Naive B cell (primary cell): ENCODE measurements at places on chromosomes 13 and 19.

- no peak for DNase-seq
Observed at GRCh38 chr19:1977120-1977519, 36.1 kb downstream of the CSNK1G2 start.

DNA sequence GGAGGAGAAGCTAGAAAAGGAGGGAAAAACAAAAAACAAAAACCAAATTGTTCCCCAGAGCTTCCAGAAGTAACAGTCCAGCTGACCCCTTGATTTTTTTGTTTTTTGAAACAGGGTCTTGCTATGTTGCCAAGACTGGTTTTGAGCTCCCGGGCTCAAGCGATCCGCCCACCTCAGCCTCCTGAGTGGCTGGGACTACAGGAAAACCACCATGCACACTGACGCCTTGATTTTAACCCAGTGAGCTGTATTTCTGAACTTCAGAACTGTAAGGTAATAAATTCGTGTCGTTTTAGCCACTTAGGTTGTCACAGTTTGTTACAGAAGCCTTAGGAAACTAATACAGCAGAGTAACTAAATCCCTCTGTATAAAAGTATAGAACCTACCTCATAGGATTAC lies 1.1 kb upstream of the NEK3 start:
- no peak for DNase-seq

GRCh38 chr13:45315520-45316167 lies 25.3 kb downstream of the TPT1 start:
- no peak for DNase-seq

DNA sequence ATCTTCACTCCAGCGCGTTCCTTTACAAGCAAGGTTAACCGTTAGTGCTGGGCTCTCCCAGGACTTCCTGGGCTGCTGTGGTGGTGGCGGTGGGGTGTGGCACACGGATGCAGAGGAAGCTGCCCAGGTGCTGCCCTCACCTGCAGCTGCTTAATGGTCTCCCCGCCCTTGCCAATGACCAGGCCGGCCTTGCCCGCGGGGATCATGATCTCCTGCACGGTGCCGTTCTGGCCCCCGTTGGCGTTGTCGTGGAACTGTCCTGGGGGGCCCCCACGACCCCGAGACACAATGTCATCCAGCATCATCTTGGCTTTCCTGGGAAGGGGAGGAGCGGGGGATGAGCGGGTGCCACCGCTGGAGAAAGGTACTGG lies 6.1 kb downstream of the KHSRP start:
- DNase-seq = no peak

DNA sequence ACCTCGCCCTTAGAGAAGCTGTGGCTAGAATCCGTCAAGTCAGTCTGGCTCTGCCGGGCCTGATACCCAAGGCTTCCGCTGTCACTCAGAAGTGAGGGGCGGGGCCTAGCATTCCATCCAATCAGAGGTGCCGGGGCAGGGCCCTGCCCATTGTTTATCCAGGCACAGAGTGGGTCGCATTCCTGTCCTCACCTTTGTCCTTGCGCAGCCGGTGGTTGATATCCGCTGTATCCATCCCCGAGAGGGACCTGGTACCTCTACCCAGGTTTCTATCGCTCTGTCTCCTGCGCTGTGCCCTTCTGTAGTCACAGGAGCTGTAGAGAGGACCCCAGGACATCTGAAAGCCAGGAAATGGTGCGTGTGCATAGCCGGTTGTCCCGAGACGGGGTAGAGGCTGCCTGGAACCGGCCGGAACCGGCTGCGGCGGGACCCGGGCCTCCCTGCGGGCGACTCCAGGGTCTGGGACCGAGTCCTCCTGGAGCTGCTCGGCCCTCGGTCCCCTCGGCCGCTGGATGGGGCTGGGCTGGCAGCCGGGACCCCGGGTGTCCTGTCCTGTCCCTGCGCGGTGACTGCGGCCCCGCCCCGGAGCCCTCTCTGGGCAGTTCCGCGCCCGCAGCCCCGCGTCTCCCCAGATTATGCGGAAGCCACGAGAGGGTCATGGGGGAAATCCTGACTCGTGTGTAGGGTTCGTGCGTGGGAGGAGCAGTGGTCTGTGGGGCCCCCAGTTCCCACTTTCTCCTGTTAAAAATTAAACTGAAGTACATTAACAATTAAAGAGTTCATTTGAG lies at the start of gene ZNF763:
Gene ZNF763 (plus strand): TSS at position 183 of the 788 bp plus-strand sequence. CDS start 169 bp downstream, at position 352.
- peak; percentile 90 for DNase-seq

- no peak for DNase-seq
Observed at GRCh38 chr19:30731591-30731990, 359.4 kb downstream of the ZNF536 start.

DNA sequence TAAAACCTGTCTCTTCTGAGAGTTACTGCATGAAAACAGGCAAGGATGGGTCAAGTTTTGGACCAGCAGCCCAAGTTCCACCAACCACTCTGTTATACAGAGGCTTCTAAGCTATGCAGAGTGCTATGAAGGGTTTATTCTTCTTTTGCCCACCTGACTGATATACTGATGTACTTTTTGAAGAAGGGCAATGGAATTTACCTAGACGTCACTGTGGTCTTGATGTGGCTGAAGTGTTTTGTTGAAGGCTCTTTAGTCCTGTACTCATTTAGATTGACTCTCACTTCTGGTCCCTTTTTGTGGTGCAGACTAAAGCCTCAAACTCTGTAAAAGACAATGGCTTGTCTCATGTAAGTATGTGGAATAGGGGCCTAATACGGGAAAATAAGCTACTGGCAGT lies 92.0 kb downstream of the DGKH start:
- DNase-seq = no peak

DNA sequence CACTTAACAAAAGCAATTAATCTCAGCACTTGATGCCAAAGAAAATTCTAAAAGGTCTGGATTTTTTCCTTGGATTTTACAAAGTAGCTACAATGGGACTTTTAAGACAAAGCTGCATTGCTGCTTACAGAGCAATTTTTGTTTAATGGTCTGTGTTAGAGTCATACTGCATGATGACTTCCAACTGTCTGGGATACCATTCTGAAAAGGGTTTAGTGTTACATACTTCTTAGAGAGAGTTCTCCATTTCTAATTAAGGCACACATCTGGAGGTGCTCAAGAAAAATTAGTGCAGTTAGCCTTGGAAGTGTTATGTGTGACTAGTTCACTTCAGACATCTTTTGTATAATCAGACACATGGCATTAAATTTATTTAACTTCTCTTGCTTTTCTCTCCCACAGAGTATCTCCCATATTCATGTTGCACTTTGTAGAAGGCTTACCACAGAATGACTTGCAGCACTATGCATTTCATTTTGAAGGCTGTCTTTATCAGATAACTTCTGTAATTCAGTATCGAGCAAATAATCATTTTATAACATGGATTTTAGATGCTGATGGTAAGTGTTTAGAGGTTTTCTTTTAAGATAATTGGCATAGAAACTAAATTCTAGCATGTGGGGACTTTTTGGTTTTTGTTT lies 35.1 kb downstream of the USPL1 start:
- no peak for DNase-seq

GRCh38 chr13:30870049-30870884 lies 35.8 kb upstream of the MEDAG start:
- no peak for DNase-seq

- DNase-seq = no peak
Observed at GRCh38 chr19:40673397-40673796, 17.1 kb downstream of the NUMBL start.

- DNase-seq = no peak
Observed at GRCh38 chr13:24741016-24741662, 22.8 kb upstream of the RNF17 start.

GRCh38 chr13:111421216-111421615 lies 100.8 kb downstream of the TEX29 start:
- no peak for DNase-seq

GRCh38 chr19:39692822-39693221 lies 11.5 kb upstream of the LGALS14 start:
- no peak for DNase-seq

DNA sequence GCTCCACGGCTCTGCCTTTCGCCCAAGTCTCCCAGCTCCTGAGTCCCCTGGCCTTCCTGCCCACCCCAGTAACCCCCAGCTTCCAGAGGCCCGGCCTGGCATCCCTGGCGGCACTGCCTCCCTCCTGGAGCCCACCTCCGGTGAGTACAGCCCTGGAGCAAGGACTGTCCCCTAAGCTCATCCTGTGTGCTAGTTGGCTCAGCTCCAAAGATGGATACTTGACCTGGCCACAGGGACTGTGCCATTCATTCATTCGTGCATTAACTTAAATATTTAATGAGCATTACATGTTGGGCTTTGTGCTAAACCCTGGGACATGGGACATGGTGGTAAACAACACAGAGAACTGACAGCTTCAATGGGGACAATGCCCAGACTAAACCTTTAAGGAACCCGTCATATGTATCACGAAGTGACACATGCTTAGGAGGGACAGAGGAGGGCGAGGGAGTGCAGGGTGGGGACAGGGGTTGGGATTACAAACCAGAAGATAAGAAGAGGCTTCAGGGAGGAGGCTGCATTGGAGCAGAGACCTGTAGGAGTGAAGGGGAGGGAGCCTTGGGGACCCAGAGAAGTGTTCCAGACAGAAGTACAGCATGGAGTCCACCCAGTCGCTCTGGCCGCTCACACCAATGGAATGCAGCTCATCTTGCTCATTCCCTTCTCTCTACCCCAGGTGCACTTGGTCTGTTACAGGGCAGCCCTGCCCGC lies 6.9 kb upstream of the OVOL3 start:
- DNase-seq = no peak

GRCh38 chr13:30831515-30831914 lies 74.6 kb upstream of the MEDAG start:
- no peak for DNase-seq

DNA sequence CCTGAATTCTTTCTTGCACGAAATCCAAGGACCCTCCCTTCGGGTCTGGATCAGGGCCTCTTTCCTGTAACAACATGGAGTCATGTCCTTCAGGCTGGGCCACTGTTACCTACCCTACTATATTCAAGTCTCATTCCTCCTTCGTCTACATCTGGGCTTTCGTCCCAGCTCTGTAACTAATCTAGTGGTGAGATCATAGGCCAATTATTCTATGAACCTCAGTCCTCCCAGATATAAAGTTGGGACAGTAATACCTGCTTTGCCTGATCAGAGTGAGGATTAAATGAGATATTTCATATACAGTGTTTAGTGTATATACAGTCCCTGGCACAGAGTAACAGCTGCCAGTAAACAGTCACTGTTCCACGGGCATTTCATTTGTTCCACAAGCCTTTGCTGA lies 48.3 kb upstream of the ATP12A start:
- DNase-seq = no peak

GRCh38 chr19:33683881-33684537 lies 62.3 kb downstream of the CHST8 start:
- DNase-seq = no peak

DNA sequence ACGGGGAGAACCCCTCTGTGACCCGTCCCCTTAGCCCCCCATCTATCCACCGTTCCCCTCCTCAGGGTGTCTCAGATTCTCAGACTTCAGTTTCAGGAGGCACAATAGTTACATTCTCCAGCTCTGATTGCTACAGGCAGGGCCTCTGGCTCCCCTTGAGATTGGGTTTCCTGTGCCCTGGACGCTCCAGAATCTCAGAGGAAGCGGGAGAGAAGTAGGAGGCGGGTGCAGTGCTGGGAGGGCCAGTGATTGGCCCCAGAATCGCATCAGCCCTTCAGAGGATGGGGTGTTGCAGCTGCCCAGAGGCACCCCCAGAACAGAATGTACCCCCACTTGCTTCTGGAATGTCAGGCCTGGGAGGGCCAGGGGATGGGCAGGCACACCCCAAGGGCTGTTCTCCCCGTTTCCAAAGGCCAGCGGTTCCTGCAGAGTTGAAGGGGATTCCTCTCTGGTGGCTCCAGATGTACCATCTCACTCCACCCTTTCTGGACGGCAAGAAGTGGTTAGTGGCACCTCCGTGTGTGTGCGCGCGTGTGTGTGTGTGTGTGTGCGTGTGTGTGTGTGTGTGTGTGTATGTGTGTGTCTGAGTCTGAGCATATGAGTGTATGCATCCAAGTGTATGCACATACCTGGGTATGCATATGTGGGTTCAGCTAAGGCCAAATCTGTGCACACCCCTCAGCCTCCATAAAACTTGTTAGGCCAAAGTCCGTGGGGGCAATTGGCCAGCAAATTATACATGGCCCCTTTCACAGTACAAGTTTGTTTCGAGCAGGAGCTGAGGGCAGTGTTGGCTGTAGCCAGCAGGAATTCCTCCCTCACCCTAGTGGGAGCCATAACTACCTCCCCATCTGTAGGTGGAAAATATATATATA lies 35.5 kb downstream of the LYL1 start:
- DNase-seq = no peak

DNA sequence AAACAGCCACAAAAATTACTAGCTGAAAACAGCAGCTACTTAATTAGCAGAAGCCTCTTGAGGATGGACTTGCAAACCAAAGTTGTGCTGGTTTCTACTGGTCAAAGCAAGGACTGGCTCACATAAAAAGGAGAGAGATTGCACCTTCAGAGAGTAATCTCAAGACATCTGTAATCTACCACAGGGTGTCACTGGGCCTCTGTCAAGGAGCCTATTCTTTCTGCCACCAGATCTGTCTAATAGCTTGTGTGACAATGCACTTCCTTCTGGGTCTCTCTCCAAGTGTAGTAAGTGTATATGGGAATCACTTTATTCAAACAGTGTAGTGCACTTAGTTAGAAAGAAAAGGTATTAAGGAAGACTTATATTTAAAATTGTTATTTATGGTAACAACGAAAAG lies 24.4 kb upstream of the ZNF561 start:
- no peak for DNase-seq

DNA sequence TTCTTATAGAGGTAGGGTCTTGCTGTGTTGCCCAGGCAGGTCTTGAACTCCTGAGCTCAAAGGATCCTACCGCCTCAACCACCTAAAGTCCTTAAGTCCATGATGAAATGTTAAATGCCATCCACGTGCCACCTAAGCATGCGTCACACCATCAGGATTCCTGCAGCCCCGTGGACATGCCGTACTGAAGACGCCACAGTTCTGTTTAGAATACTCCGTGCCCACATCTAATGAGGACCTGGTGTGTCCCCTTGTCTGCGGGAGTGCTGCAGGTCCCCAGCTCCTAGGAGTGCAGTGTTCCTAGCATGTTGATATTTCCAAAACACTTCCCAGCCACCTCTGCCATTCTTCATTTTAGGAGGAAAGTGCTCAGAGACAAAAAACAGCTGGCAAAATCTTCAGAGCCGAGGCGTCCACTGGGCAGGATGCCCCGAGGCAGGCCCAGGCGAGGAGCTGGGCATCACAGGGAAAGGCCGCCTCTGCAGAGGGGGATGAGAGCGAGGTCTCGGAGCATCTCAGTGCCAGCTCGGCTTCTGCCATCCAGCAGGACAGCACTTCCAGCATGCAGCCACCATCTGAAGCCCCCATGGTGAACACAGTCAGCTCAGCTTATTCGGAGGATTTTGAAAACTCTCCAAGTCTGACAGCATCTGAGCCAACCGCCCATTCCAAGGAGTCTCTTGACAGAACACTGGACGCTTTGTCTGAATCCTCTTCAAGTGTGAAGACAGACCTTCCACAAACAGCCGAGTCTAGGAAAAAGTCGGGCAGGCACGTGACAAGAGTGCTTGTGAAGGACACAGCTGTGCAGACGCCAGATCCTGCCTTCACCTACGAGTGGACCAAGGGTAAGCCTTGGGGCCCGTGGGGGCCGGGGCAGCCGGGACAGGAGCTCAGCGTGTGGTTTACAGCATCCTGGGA lies 13.2 kb downstream of the C19orf44 start:
- DNase-seq = no peak

GRCh38 chr19:30085394-30085793 lies 143.4 kb downstream of the URI1 start:
- DNase-seq = no peak

GRCh38 chr19:38912600-38913514 lies 871 bp upstream of the CCER2 start:
- no peak for DNase-seq

- no peak for DNase-seq
Observed at GRCh38 chr19:31560086-31561060, 211.1 kb upstream of the TSHZ3 start.
